Fibroblast of mammary gland (primary cell): ENCODE measurements at places on chromosomes 4 and X.

DNA sequence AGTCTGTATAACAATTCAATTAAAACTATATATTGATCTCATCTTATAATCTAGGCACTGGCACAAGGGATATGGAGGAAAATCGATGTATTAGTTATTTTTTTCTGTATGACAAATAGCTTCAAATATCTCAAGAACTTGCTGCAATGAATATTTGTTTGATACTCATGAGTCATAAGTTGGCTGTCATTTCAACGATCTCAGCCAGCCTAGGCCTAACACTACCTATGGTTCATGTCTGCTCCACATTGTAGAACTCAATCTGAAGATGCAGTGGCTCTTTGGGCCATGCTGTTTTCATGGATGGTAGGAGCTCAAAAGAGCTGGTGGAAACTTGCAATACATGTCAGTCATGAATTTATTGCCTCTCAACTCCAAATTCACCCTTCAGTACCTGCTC is 44.7 kb downstream of the MAGEB17 start:
- peak; percentile 25 for DNase-seq

GRCh38 chr4:121073004-121073435 is 685 bp upstream of the NDNF start:
- no peak for DNase-seq

- no peak for DNase-seq
Observed at GRCh38 chr4:81694176-81694913, 222.6 kb upstream of the RASGEF1B start.

- DNase-seq = no peak
Observed at GRCh38 chrX:9327086-9327746, 137.6 kb upstream of the TBL1X start.

DNA sequence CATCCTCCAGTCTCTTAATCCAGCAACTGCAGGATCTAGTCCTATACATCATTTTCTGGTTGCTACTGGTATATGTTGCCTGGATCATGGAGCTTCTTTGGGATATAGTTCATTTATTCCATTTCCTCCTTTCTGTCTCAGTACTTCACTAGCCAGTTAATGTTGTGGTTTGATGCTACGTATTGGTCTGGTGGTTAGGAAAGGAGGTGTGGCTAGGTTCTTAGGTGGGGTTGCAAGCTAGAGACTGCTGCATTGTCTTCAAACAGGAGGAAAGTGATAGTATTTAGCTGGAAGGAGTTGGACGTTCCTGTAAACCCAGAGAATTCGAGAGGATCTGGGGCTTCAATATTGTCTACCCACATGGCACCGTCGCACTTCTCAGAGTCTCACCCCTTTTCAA is 129.5 kb downstream of the SNCA start:
- no peak for DNase-seq

DNA sequence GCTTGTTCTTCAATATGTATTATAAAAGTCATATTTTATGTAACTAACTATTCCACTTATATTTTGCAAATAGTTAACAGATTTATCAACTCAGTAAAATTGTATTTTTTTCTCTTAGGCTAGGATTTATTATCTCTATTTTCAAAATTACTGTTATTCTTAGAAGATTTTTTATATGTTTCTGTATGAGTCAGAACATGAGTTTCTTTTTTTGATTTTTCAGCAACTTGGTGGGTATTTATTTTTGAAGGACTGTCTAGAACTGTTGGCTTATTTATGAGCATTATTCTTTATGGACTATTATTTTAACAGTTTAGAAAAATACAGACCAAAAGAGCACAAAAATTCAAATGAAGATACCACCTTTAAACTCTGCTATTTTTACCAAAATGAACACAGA is 6.8 kb downstream of the AIMP1 start:
- no peak for DNase-seq

GRCh38 chr4:108355186-108355901 is 186.6 kb upstream of the LEF1 start:
- DNase-seq = no peak

DNA sequence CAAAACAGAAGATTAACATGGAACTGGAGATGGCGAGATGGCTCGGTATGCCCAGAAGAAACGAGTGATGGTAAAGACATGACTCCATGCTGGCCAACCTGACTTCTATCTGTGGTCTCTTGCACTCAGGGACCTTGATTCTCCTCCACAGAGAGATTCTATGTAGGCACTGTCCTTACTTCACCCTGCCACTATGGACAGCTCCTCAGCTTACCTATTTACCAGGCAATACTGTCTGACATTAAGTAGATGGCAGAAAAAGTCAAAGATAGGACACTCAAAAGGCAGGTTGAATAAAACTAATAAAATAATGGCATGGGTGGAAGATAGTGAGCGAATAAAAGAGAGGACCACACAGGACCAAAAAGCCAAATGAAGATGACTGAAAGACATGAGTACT is 35.2 kb upstream of the NDNF start:
- no peak for DNase-seq

- DNase-seq = peak; percentile 34
Observed at GRCh38 chr4:89562746-89563145, 255.1 kb upstream of the GPRIN3 start.

GRCh38 chr4:159159611-159160010 is 56.7 kb downstream of the RAPGEF2 start:
- no peak for DNase-seq

DNA sequence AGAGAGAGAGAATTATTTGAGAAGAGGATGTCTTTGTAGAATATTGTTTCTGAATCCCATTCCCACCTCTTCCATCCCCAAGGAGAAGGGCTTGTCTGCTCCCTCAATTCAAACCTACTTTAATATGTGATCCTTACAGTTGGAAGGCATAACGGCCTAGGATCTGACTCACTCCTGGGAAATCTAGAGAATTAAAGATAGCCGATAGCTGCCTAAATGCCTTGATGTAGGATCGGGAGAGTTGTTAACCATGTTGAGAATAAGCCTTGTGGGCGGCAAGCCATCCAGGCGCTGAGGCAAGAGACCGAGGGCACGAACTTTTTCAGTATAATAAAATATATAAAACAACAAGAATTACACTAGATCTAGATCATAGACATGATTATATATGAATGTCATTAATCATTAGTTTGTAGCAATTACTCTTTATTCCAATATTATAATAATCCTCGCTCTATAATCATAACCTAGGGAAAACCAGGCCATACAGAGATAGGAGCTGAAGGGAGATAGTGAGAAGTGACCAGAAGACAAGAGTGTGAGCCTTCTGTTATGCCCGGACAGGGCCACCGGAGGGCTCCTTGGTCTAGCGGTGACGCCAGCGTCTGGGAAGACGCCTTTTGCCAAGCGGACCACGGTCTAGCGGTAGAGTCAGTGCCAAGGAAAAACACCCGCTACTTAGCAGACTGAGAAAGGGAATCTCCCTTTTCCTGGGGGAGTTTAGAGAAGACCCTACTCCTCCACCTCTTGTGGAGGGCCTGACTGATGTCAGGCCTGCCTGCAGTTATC is 13.5 kb downstream of the EMCN start:
- DNase-seq = no peak

GRCh38 chr4:154313004-154313585 is 178.5 kb downstream of the DCHS2 start:
- peak; percentile 72 for DNase-seq

- no peak for DNase-seq
Observed at GRCh38 chr4:78707268-78707667, 68.9 kb upstream of the BMP2K start.

DNA sequence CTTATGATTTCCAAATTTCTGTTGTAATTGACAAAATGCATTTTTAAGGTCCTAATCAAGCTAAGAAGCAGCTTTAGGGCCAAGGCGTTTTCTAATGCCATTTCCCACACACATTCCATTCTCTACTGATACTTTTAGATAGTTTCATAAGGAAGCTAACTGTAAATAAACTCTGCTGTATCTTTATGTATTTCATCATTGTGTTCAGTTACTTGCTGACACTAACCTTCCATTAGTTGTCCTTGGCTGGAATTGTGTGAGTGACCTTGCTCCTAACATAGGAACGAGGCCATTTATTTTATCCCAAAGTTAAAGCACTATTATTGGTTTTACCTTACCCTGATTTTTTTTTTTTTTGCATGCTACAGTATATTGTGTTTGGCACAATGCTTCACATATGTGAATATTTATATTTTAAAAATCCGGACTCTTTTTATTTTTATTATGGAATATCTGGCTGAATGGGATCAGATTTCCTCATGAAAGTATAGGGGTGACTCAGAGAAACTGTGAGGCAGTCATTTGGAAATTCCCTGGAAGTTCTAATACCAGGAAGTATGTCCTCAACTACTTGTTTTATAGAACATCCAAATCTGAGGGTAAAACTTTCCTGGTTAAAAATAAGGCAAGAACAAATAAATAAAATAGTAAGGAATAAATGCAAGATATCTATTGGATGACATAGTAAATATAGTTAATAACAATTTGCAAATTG is 62.7 kb upstream of the SORBS2 start:
- DNase-seq = peak; percentile 68
